ENCODE measurements at places on chromosomes 11 and 22.

- DNase-seq, result no peak
Measured at GRCh38 chr22:17140826-17141766, 18.0 kb downstream of the HDHD5 start.

- DNase-seq, result peak; percentile 63
Measured at GRCh38 chr11:9688716-9689511, 25.0 kb downstream of the SWAP70 start.

- no peak for DNase-seq
Measured at GRCh38 chr11:130831976-130832375, 84.3 kb downstream of the SNX19 start.

- DNase-seq, result no peak
Measured at GRCh38 chr11:79739591-79739990, 298.8 kb upstream of the TENM4 start.

GRCh38 chr22:36411589-36412258 is 24.0 kb upstream of the MYH9 start:
- no peak for DNase-seq

DNA sequence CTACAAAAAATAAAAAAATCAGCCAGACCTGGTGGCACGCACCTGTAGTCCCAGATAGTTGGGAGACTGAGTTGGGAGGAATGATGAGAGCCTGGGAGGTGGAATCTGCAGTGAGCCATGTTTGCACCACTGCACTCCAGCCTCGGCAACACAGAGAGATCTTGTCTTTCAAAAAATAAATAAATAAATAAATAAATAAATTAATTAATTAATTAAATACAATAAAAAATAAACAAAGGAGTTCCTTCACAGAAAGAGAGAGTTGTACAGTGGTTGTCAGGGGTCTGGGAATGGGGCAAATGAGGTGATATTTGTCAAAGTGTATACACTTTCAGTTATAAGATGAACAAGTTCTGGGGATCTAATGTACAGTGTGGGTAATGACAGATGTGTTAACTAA is 49.8 kb upstream of the GAB2 start:
- DNase-seq, result no peak

DNA sequence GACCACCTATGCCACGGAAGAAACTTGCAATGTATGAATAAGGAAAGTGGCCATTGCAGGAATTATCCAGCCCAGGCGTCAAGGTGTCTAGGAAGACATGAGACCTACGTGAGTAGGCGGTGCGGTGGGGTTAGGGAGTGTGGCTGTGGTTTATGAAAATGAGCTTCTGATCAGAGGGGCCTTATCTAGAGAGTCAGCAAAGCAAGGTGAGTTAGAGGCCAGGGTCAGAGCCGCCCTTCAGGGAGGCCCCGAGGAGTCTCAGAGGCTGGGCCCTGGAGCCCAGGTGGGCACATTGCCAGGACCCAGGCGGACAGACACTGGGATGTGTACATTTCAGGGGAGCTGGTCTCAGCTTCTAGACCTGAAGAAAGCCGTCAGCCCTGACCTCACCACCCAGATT is 13.8 kb upstream of the LINC01488 start:
- no peak for DNase-seq

- DNase-seq, result peak; percentile 96
Measured at GRCh38 chr11:69638941-69639681, 1.8 kb upstream of the CCND1 start.

DNA sequence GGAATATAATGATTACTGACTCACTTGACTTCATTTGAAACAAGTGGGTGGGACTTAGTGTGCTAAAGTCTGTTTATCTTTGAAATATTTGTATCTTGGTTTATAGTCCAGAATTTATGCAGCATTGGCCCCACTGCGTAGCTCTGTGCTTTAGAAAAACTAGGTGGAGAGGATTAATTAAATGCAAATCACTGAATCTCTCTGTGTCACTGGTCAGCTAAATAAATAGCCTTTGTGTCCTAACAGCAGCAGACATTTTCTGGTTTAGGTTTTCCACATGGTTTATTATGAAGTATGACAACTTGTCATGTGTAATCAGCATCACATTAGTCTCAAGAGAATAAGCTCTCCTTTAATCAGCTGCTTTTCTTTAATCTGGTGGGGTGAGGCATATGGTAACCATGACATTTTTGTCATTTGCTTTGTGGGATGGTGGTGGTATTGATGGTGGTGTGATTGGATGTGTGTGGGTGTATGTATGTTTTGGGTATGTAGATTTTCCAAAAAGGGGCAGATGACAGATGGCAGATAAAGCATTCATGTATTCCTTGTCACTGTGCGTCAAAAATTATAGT is 33.9 kb downstream of the BCL2L13 start:
- no peak for DNase-seq

DNA sequence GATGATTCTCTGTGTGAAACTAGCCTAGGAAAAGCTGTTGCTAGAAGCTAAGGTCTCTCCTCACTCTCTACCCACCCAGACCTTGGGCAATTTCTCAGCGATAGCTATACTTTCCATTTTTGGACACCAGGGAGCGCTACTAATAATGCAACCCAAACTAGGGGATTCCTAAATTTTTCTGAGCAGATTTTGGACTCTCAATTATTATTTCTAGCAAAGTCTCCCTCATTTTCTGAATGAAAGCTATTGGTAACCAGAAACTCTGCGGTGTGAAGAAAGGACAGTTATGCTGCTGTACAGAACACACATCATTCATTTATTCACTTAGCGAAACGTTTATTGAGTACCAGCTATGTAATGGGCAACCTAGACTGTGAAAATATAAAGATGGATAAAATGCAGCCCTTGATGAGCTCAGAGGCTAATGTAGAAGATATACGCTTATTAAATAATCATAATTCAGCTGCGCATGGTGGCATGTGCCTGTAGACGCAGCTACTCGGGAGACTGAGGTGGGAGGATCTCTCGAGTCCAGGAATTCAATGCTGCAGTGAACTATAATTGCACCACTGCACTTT is 6.1 kb upstream of the STIM1 start:
- no peak for DNase-seq

GRCh38 chr11:76694664-76695063 is 24.1 kb upstream of the LRRC32 start:
- peak; percentile 84 for DNase-seq

- DNase-seq, result peak; percentile 92
Measured at GRCh38 chr11:100878474-100878873, 191.4 kb downstream of the ARHGAP42 start.

GRCh38 chr11:22900764-22901486 is 40.7 kb upstream of the CCDC179 start:
- DNase-seq, result no peak

GRCh38 chr11:46537537-46538295 is 56.1 kb downstream of the AMBRA1 start:
- no peak for DNase-seq

DNA sequence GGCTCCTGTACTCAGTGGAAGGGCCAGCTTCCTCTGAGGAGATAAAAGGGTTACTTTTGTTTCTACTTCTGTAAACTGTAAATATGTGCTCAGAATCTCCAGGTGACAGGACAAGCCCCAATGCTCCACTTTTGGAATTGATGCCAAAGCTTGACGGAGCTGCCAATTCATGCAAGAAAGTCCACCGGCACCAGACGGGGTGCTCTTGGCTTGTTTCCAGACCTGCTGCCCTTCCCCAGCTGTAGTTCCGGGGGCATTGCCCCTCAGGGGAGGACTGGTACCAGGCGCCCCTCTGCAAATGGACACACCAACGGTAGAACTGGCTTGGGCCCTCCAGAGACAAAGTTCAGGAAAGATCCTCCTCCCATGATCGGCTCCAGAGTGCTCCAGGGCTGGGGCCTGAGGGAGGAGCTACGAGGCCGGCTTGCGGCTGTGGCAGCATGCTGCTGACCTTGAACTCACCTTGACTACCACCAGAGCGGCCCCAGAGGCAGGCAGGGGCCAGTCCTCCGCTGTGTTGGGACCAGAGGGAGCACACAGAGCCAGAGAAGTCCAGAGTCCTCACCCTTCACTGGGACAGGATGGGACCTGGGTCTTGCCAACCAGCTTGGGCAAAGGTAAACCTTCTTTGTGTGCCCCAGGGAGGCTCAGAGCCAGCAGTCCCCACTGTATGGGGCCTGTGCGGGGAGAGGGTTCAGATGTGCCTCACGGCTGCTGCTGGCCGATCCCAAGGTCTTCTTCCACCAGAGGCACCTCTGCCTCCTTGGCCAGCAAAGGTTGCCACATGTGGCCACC is 17.8 kb upstream of the OAF start:
- DNase-seq, result no peak

DNA sequence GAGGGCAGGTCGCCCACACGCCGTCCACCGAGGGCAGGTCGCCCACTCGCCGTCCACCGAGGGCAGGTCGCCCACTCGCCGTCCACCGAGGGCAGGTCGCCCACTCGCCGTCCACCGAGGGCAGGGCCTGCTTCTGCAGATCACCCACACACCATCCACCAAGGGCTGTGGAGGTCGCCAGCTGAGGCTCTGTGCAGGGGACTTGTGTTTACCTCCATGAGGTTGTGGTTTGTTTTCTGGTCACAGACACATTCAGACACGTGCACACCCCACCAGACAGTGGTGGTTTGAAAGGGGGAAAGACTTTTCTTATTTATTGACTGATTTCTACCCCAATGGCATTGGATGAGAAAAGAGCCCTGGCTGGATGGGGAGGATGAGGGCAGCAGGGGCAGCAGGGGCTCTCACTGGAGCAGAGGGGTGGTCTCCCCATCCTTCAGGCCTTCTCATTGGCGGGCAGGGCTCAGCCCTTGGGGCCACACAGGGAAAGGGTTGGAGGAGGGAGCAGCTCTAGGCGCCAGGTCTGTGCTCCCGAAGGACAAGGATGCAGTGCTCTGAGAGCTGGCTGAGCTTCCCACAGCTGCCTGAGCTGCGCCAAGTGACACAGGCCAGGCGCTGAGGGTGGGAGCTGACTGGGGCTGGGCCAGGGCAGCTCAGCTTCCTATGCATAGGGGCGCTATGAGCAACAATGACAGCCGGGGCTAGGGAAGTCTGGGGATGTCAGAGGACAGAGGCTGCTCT is 252.6 kb upstream of the B3GAT1 start:
- DNase-seq, result no peak

- DNase-seq, result peak; percentile 73
Measured at GRCh38 chr11:91220476-91221202, 997.8 kb upstream of the CHORDC1 start.

DNA sequence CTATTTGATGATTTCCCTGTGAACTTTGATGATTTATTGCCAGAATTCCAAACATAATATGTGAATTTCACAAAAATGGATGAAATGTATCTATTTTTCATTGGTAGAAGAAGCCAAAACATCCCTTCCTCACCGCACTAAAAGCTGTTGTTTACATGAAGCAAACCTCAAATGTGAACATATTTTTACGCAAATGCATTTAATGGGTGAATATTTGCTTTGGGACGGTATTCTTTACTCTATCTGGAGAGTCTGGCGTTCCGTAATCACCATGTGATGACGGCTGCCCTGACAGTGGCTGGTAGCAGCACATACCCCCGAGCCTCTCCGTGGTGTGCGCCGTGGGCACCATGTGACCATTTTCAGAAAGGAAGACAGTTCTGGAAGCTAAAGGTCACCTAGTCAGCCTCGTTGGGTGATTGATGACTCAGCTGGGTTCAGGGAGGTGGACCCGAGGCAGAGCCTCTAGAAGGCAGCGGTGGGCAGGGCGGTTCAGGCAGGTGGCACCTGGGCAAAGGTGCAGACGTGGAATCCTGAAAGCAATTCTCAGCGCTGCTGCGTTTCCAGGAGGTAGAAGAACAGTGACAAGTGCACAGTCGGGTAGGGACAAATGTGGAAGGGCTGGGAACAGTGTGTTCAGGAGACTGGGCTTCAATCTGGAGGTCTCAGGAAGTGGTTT is 45.3 kb downstream of the PPARA start:
- DNase-seq, result no peak

DNA sequence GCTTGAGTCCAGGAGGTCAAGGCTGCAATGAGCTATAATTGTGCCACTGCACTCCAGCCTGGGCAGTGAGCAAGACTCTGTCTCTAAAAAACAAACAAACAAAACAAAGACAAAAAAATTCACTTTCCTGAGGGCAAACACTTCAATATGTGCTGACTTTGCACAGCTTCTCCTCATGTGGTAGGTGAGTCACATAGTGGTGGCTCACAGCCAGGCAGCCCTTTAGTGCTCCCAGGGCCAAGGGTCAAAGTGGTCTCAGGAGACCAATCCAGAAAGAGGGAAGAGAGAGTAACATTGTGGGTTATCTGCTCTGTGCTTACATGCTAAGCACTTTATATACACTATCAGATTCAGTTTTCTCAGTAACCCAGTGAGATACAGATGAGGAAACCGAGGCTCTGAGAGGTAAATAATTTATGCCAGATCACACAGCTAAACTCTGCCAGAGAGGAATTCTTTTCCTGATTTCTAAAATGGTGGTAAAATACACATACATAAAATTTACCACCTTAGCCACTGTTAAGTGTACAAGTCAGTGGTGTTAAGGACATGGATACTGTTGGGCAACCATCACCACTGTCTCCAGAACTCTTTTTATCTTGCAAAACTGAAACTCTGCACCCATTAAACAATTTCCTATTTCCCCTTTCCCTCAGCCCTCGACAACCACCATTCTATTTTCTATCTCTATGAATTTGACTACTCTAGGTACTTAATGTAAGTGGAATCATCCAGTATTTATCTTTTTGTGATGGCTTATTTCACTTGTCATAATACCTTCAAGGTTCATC is 231.7 kb upstream of the NARS2 start:
- peak; percentile 53 for DNase-seq

GRCh38 chr22:42462016-42462415 is 29.8 kb upstream of the NFAM1 start:
- no peak for DNase-seq

DNA sequence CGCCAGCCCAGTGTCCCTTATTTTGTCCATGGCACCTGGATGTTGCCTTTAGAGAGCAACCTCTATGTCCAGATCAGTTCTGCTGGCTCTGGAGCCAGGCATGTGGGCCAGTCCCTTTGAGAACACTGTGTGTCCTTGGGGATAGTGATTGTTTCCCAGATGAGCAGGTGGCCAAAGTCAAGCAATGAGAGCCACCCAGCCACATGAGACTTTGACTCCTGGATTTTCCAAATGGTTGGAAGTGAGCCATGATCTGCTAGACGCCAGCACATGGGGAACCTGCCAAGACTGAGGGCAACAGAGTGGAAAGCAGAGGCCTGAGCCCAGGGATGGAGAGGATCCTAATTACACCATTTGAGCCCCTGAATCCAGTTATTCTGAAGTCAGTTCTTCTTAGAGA is 479.8 kb downstream of the OPCML start:
- DNase-seq, result no peak

- DNase-seq, result no peak
Measured at GRCh38 chr22:50243685-50244419, 971 bp downstream of the TUBGCP6 start.

- no peak for DNase-seq
Measured at GRCh38 chr22:49871482-49871881, 17.8 kb downstream of the ZBED4 start.

All from stromal cell of bone marrow (primary cell).